Suppressor macrophage (primary cell): ENCODE measurements at places on chromosomes 2 and 18.

DNA sequence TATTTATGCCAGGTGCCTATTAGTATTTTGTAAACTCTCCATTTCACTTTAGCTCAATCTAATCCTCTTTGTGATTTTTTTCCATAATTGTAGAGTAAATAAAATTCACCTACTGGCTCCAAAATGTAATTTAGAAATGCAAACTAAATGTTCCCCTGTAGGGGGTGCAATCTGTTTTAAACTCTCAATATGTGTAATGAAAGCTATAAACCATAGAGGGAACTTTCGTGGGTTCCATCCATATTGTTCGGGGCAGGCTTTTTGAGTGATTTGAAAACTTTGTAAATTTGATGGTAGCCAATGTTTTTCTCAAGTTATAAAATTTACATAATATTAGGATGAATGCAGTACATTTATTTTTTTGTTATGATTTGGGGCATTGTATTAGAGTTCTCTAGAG is 49.4 kb downstream of the TSPYL6 start:
- peak; percentile 28 for DNase-seq

GRCh38 chr18:12750076-12750714 is 47.4 kb downstream of the PSMG2 start:
- no peak for DNase-seq

DNA sequence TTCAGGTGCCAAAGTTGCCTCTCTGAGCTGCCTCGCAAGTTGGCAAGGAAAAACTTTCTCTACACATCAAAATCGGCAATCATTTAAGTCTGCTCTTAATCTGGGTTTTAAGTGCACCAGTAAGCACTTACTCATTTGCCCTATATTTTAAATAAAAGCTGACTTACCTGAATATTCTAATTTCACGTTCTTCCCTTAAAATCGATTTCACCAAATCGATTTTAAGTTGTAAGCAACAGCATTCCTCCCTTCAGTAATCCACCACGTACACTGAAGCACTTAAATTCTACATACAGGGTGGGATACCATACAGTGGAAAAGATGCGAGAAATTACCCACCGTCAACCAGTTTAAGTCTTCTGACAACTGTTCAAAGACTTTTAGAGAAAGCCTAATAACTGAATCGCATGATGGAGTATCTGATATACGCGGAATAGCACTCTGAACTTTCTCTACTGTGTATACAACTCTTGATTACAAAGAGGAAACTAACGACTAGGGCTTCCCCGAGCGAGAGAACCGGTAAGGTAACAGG is 1.6 kb downstream of the PPP3R1 start:
- no peak for DNase-seq

GRCh38 chr2:191048073-191048472 is 34.1 kb upstream of the STAT1 start:
- no peak for DNase-seq

DNA sequence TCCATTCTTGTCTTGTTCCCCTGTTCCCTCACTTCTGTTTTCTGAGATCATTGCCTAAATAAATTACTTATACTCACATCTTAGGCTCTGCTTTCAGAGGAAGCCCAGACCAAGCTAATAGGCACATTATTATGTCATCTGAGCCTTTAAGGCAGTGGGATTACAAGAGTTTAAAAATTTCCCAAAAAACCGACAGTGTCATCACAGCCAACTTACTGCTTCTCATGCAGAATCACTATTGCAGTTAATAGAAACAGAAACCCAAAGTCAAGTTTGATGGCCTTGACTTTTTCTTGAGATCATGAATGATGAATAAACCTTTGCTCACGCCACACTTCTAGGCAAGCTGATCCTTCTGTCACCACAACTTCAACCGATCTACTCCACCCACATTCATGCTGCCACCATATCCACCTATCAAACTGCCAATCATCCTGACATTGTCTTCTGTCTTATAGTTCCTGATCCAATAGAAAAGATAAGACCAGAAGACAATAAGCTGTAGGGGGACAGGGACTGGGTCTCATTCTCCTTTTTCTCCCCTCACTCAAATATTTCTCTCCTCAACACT is 142.7 kb upstream of the CREB1 start:
- DNase-seq, result peak; percentile 14

- no peak for DNase-seq
Measured at GRCh38 chr2:105082107-105082506, 44.2 kb downstream of the MRPS9 start.

- peak; percentile 64 for DNase-seq
Measured at GRCh38 chr18:45788861-45789260, 36.6 kb upstream of the SIGLEC15 start.

DNA sequence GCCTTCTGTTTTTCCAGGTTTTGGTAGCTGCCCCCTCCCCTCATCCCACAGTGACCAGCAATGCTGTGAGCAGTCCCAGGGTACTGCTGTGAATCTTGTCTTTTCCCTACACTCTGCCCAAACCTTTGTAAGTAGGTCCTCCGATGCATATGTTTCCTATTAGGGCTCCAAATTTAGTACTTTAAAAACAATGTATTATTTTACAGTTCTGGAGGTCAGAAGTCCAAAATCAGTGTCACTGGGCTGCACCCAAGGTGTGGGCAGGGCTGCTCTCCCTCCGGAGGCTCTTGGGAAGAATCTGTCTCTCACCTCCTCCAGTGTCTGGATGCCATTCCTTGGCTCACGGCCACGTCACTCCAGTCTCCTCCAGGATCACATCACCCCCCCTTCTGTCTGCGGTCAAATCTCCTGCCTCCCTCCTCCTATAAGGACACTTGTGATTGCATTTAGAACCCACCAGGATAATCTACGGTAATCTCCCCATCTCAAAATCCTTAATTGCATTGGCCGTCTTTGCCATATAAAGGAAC is 208.5 kb downstream of the SH3BP4 start:
- no peak for DNase-seq

GRCh38 chr2:172996387-172996961 is 79.2 kb upstream of the MAP3K20 start:
- no peak for DNase-seq

- no peak for DNase-seq
Measured at GRCh38 chr2:100268986-100269385, 53.3 kb downstream of the LONRF2 start.

DNA sequence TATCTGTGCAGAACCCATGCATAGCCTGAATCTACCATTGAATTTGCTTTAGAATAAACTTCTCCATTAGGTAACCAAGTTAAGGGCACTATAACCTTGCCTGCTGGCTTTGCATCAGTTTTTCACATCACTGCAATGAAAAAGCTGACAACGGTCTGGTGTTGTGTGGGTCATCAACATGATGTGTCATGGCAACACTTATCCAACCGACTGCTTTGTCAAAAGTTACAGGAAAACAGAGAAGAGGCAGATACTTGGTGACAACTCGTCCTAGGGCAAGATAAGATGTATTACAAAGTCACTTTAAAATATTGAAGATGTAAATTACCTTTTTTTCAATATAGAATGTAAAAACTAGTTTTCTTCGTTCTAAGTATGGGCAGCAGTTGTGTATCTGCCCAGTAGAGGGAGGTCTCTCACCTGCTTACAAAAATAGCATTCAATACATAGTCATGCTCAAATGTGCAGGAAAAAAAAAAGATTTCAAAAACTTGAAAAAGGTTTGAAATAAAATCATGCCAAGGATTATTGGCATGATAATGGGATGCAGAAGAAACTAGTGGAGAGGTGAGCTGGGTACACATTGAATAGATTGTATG is 96.3 kb downstream of the EVA1A start:
- DNase-seq, result no peak

DNA sequence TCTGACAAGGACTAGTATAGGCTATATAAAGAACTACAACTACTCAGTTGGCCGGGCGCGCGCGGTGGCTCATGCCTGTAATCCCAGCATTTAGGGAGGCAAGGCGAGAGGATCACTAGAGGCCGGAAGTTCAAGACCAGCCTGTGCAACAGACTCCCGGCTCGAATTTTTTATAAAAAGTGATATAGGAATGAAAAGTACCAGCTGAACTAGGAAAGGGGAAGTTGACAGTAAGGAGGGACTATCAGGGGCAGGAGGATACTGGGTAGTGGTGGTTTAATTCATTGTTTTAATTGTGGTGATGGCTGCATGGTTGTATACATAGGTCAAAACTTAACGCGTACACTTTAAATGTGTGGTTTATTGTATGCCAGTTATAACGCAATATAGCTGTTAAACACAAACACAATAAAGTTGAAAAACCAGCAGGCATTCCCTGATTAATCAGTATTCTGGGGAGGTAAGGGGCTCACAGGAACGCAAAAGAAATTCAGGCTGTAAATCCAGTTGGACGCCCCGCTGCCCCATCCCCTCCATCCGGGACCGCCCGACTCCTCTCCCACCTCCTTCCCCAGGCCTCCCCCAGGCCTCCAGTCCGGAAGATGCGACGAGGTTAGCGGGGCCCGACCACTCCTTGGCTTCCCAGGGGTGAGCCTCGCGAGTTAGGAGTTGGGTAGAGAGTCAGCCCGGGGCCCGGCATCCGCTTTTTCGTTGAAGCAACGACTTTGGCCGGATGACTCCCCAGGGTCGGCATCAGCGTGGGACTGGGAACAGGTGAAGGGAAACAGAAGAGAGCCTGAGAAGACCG is 746 bp upstream of the POLR1B start:
- DNase-seq, result peak; percentile 87

- DNase-seq, result peak; percentile 49
Measured at GRCh38 chr2:232854082-232854481, 16.0 kb upstream of the SNORC start.

GRCh38 chr2:202530038-202530437 is 104.7 kb upstream of the FAM117B start:
- DNase-seq, result no peak

- DNase-seq, result peak; percentile 82
Measured at GRCh38 chr2:230160112-230160660, 59.6 kb downstream of the SP110 start.

- DNase-seq, result no peak
Measured at GRCh38 chr2:30098266-30099005, 48.4 kb upstream of the YPEL5 start.

GRCh38 chr2:19812166-19812565 is 89.6 kb downstream of the TTC32 start:
- DNase-seq, result no peak

DNA sequence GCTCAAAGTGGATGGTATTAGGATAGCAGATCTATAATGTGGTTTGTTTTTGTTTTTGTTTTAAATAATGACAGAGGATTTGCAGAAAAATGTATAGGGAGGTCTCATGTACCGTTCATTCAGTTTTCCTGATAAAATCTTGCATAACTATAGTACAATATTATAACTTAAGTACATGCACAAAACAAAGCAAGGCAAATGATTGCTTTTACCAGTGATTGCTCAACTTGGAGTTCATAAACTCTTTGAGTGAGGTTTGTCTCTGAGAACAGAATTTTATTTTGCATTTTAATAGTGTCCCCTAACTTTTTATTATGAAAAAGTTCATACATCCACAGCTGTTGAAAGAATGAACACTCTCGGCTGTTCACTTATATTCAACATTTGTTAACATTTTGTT is 96.6 kb downstream of the MAP4K4 start:
- no peak for DNase-seq

- DNase-seq, result no peak
Measured at GRCh38 chr2:113780472-113780871, 24.0 kb upstream of the SLC35F5 start.

DNA sequence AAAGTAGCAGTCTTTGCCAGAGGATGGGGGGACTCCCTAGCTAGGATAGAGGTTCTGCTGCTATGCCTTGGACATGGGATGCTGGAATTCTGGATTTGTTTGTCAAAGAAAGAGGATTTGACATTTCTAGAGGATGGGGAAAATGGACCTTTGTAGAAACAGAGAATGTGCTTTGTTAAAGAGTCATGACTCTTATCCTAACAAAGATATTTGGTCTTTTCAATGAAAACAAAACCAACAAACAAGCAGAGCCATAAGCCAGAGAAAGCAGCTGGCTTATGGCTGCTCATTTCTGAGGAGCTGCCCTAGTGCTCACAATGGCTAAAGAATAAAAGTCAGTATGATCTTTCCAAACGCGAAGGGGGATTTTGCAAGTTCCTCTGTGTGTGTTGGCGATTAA is 40.8 kb upstream of the MAPRE2 start:
- DNase-seq, result no peak

DNA sequence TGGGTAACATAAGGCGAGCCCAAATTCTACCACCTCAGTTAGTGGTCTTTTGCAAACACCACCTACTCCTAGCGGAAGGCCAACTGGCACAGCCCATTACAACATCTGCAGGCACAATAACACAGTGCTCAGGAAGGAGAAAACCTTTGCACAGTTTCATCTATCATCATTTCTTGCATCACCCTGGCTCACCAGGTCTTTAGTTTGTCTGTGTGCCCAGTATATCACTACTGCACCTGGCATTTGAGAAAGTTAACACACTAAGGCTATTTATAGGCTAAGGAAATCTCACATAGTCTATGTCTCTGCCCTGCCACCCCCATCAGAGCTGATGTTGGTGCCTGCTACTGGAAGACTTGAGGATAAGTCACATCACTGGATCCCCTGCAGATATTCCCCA is 484.0 kb downstream of the SATB2 start:
- no peak for DNase-seq

DNA sequence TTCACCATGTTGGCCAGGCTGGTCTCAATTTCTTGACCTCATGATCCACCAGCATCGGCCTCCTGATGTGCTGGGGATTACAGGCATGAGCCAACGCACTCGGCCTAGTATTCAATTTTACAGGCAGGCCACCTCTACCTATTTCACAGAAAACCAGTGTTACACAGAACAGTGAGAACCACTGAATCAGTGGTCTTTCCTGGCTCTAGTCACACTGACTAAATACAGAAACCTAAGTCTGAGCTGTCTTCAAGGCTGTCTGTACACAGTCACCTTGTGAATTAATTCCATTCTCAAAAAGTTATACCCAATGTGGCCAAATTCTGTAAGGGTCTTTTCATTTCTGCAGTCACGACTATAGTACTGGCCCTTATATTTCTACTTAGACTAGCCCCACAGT is 3.5 kb downstream of the RNF149 start:
- no peak for DNase-seq

- DNase-seq, result no peak
Measured at GRCh38 chr2:168884975-168885374, 5.3 kb downstream of the SPC25 start.

GRCh38 chr2:120391911-120392665 is 46.2 kb downstream of the INHBB start:
- no peak for DNase-seq

GRCh38 chr2:192333642-192334041 is 138.9 kb upstream of the TMEFF2 start:
- DNase-seq, result no peak

- peak; percentile 60 for DNase-seq
Measured at GRCh38 chr2:85754313-85755095, 713 bp downstream of the ATOH8 start.

DNA sequence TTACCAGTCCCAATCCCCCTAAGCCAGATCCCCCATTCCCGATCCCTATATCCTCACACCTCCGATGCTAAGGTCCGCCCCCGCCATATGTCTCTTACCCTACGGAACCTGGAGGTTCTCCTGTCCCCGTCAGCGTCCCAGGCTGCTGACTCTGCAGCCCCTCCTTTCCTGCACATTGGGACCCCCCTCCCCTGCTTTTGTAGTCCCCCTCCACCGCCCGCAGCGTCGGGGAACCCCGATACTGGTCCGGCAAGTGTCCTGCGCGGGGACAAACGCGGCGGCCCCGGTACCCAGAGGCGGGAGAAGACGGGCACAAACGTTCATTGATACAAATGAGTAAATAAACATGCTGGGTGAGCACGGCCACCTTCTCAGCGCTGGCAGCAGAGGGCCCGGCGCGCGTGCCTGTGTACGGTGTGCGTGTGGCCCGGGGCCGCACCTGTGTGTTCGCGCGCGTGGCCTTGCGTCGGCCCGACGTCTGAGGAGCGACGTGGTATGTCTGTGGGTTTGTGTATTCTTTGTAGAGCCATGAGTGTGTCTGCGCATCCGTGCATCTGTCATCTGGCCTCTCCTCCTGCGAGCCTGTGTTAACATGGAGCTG is 2.0 kb upstream of the CYP26B1 start:
- no peak for DNase-seq
